Progenitor cell of endocrine pancreas (in vitro differentiated cells): ENCODE measurements at places on chromosomes 3 and 15. TPM values are rescaled to one million over a fixed set of nuclear protein-coding genes. Genes with fewer than 3 reads are reported as not detected.

CFAP92 gene
- 2.4 and 2.7 TPM in 2 replicates for total RNA-seq

TRPM1 gene
- not detected in 2 replicates for total RNA-seq

LMOD3 gene
- not detected in 2 replicates for total RNA-seq

DNA sequence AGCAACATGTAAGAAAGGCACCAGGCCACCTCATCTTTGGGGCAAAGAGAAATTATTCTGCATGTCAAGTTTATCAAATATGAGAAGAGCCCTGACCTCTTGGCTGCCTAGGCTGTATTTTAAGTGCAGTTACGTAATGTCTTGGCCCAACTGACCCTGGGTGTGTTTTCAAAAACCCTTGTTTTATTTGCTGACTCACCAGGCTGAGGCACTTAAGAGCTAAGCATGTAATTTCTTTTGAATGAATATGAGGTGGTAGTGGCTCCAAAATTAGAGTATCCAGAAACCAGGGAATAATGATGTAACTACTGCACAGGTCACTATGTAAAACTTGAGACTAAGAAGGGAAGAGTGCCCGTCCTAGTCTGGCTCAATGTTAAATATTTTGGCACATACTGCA lies 24.3 kb downstream of the PGPEP1L start:
- DNase-seq: no peak

CPEB1 gene
- total RNA-seq: 0.60 and 0.80 TPM in 2 replicates

- DNase-seq: no peak
Observed at GRCh38 chr3:44954962-44955361, 21.0 kb downstream of the ZDHHC3 start.

- no peak for DNase-seq
Observed at GRCh38 chr3:149374793-149375500, 2.5 kb downstream of the TM4SF1 start.

- DNase-seq: no peak
Observed at GRCh38 chr3:195522254-195523023, 20.7 kb downstream of the PPP1R2 start.

GRCh38 chr15:80071652-80072051 lies 12.2 kb downstream of the ZFAND6 start:
- no peak for DNase-seq

PLA1A gene
- total RNA-seq: 0.18 TPM in 1 of 2 replicates, not detected in the other

SAMD7 gene
- total RNA-seq: not detected in 2 replicates

DNA sequence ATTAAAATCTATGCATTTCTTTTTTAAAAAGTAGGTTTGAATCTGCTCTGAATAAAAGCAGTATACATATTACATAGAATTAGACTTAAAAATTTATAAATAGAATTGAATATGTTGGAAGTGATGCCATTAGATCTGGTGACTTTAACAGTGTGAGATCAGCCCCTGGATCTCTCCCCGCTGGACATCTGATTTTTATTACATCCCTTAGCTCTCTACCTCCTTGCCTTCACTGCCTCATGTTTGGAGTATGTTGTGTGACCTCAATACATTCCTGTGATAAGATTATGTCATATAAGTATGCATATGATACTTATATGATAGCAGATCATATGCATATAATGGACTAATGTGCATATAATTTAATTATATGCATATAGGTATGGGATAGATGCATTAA lies 643.4 kb upstream of the NR2F2 start:
- no peak for DNase-seq

DNA sequence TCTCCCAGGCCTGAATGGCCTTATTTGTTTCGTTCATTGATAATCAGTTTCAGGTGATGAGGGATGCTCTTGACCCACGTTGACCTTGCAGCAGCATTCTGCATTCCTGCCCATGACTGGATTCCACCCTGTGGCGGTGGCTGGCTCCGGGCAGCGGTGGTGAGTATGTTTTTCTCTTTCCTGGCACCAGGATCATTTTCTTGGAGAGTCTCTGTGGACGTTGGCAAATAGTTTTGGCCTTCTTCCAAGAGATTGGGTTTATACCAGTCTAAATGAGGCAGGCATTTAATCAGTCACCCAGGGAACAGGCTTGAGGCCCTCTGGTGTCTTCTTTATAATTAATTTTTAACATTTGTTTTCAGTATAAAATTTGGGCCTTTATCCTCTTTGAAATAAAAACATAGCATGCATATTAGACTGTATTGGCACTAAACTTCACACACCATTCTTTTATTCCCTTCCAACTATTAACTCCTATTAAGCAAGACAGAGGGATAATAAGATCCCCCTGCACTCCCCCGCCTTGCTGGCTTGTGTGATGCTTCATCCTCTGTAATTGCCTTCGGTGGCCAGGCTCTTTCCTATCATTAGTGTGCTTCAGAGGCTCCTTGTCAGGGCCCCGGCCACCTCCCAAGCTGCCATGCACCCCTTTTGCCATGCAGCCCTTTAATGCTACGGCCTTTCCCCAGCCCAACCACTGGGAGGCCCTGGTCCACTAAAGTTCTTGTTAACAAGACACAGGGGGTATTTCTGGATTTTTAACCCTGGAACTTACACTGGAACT lies 176.2 kb upstream of the TOPAZ1 start:
- no peak for DNase-seq
